Transverse colon (tissue), 4 donors: ENCODE measurements at places on chromosomes 11 and 22.

DNA sequence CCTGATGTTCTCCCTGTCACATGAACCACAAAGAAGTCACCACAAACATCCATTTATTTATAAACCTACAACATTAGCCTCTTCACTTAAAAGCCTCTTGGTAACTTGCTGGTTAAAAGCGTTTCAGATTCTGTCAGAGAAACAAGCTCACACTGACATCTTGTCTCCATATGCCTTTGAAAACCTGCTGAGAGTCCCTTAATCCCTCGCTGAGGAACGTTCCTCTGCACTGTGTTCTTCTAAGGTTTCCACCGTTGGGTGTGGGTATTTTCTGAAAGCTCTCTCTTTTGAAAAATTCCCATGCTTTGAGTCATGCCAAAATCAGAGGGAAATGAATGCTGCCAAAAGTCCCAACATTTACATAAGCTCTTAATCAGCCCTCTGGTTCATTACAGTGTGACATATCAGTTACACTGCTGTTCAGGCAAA lies 149.8 kb downstream of the CCDC34 start:
- no peak for DNase-seq

GRCh38 chr22:26259510-26259909 lies 90.2 kb downstream of the SEZ6L start:
- no peak for DNase-seq

- no peak for DNase-seq
Observed at GRCh38 chr11:104487046-104487806, 323.3 kb upstream of the PDGFD start.

- no peak for DNase-seq
Observed at GRCh38 chr22:24178502-24179440, 2.5 kb upstream of the SUSD2 start.

DNA sequence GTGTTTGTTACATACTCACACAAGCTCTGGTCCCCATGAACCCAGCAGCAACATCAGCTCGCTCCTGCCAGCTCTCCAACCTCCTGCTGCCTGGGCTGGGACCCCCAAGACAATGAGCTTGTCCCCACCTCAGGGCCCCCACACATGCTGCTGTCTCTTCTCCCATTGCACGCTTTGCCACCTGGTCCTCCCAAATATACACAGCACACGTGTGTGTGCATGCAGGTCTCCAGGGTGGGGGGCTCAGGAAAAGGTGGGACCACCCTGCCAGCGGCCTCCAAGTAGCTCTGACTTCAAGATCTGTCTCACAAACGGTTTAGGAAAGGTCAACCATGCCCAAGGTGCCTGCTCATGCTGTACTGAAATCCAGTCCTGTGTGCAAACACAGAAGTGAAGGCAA lies 68.1 kb upstream of the CCND1 start:
- no peak for DNase-seq
